ENCODE measurements at places on chromosomes 7 and 10.
A peak's percentile ranks its signal among the peaks of the same experiment; 100 is the strongest.

- no peak for DNase-seq
These were observed 6.0 kb upstream of the CYP26A1 start for GRCh38 chr10:93067443-93068365.

- no peak for DNase-seq
These were observed 7.3 kb upstream of the LBX1 start for GRCh38 chr10:101236376-101237080.

DNA sequence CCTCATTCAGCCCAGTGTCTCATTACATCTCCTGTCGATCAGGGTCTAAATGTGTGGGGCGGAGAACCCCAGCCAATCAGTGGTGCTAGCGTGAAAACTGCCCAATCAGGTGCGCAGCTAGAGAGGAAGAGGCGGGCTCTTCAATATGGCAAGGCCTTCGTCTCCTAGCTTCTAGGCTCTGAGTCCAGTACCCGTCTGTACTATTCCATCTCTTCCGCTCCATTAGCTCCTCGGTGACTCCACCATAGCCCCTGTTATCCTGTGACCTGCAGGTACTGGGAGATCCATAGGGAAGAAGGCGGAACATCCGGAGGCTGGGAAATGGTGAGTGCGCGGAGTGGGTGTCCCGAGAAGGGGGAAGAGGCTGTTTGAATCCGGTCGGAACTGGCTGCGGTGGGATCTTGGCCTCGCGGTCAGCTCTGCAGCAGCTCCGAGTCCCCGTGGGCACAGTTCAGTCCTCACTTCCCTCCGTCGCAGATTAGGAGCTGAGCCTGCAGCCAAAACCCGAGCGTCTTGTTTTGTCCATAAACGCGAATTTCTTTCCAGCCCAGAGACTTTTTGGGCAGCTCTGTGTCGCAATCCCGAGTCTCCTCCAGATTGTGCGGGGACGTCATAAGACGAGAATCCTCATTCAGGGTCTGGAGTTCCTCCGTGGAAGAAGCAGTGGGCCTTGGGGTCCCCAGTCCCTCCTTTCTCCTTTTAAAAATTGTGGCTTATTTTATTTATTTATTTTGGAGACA lies at the start of gene ZNF727:
ZNF727 (plus strand) TSS at position 134 of the 740 bp plus-strand sequence; CDS start at position 322, 188 bp downstream.
- DNase-seq: no peak

DNA sequence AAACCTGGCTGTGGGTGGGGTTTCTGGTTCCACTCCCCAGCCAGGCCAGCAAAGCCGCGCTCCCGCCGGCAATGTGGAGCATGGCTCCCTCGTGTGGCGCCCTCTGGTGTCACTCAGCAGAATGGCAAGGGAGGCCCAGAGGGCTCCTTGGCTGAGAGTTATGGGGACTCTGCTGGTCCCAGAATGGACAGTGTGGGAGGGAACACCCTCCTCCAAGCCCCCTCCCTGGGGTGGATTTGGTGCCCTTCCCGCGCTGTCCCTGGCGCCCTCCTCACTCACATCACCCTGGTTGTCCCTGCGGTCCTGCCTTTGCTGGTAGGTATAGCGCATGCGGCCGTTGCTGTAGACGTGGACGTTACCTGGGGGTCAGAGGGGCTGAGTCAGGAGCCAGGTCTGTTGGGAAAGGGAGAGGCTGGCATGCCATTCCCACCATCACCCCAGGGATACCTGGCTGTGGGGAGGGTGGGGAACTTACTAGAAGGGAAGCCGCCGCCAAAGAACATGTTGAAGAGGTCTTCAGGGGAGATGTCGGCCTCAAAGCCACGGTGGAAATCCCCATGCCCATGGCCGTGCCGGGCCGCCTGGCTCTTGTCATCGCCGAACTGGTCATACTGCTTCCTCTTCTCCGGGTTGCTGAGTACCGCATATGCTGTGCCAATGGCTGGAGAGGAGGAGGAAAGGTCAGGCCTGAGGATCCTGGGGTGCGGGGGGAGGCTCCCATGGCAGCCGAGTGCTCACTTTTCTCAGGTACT lies 14.0 kb downstream of the DNAJB12 start:
- peak; percentile 65 for DNase-seq

DNA sequence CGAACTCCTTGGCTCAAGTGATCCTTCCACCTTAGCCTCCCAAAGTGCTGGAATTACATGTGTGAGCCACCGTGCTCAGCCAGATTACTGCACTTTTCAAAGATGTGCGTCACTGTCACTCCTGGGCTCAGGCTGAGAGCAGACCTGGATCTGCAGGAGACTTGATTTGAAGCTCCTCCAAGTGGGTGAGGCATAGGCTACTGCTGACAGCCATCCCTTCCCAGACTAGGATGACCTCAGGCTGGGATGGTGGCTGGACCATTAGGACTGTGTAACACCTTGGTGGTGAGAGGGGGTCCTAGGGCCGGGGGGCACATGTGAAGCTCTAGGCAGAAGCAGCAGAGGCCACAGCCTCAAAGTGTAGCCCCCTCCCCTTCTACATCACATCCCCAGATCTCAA lies 8.2 kb upstream of the SRRM3 start:
- DNase-seq: no peak

- no peak for DNase-seq
These were observed 641.1 kb downstream of the PCDH15 start for GRCh38 chr10:54159924-54160323.

- no peak for DNase-seq
These were observed 12.3 kb upstream of the MRPS33 start for GRCh38 chr7:141027043-141027442.

GRCh38 chr10:3350205-3350604 lies 177.6 kb upstream of the PITRM1 start:
- DNase-seq: no peak

GRCh38 chr7:105353752-105354328 lies 34.9 kb downstream of the SRPK2 start:
- DNase-seq: peak; percentile 35

DNA sequence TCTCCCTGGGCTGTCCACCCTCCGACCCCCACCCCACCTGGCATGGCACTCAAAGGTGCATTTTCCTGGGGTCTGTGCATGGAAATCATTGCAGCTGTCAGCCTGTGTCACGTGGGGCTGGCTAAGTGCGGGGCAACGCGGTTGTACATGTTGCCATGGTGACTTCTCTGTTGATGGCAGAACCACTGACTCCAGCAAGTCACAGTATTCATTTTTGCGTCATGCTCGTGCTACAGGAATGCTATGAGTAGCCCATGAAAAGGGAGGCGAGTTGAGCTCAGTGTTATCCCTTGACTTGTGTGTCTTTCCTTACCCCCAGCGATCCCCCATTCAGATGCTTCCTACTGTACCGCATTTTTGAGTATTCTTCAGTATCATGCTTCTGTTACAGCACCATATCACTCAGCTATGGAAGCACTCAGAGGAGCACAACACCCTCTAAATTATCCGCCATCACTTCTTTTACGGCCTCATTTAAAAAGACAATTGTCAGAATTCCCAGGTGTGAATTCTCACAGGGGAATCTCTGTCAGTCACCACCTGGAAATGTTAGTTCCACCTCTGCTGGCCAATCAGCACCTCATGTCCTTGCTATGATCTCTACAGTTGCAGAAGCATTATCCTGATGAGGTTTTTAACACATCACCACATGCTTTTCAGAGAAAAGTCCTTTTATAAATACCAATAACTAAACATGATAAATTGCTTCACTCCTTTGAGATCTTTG lies 194.4 kb upstream of the C7orf33 start:
- no peak for DNase-seq

- DNase-seq: no peak
These were observed 10.4 kb downstream of the ABLIM1 start for GRCh38 chr10:114647545-114648138.

DNA sequence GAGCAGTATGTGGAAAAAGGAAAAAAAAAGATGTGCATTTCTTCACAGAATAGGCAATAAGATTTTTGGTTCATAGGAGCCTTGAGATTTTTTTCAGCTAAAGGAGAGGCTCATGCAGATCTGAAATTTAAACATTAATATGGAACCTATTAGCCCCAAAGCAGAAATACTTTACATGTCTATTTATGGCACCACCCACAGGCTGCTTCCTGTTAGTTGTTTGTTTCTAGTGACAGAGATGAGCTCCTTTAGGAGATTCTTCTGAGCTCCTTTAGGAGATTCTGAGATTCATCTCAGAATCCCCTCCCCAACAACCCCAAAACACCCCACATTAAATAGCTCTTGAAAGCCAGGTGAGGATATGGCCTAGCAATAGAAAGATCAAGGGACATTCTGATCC lies 27.9 kb upstream of the HPS1 start:
- DNase-seq: no peak

DNA sequence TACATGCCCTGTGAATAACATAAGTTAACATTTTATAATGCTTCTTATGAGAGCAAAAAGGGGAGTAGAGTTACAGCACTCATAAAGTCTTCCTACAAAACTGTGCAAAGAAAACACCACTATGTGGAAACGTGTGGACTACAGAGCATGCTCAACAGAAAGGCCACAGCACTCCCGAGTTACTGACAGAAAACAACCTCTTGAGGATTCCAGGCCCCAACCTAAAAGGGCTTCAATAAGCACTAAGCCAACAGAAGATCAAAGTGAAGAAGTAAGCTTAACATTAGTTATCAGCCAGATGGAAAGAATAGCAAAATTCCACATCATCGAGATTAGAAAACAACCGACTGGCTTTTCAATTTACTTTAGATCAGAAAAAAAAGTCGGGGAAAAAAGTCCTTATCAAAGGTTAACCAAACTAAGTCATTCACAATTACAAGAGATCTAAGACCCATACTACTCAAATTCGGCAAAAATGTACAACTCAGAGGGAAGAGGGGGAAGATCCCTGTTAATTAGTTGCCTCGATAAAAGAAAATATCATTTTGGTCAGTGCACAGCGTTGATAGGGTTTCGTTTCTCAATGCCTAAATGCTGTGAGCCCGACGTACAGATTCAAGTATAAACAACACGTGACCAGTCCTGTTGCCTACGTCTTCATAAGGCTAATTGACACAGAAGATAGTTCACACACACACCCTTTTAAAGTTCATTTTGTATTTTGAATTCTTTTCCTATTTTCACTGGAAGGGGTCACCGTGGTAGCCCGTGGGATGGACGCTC lies 1.4 kb downstream of the KBTBD2 start:
- DNase-seq: peak; percentile 69

- DNase-seq: no peak
These were observed 68.1 kb upstream of the LEP start for GRCh38 chr7:128172963-128173362.

- no peak for DNase-seq
These were observed 31.7 kb downstream of the ITIH2 start for GRCh38 chr10:7734821-7735220.

DNA sequence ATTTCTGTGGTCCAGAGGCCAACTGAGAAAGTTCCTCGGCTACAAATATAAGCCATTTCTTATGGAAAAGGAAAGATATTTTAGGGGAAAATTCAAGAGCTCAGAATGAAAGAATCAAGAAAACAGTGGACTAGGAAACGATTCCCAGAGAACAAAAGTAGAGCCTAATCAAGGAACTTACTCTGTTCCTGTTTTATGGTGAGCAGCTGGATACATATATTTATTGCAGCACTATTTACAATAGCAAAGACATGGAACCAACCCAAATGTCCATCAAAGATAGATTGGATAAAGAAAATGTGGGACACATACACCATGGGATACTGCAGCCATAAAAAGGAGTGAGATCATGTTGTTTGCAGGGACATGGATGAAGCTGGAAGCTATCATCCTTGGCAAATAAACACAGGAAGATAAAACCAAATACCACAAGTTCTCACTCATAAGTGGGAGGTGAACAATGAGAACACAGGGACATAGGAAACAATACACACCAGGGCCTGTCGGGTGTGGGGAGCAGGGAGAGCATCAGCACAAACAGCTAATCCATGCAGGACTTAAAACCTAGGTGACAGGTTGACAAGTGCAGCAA lies 298.7 kb downstream of the THSD7A start:
- DNase-seq: no peak

GRCh38 chr7:27364344-27364758 lies 121.7 kb downstream of the EVX1 start:
- DNase-seq: no peak

DNA sequence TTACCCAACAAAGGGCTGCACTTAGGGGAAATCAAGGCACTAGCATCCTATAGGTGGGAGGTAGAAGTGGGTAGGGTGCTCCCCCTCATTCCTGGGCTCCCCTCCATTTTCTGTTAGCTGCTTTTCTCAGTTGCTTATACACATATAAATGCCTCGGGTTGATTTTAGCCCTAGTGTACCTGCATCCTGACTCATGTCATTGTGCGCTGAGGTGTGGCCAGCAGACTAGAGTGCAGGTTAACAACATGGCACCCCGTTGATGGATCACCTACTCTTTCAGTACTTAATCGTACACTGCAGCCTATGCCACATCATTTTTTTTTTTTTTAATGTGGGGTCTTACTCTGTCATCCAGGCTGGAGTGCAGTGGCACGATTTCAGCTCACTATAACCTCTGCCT lies 144.0 kb upstream of the ITGB1 start:
- no peak for DNase-seq

DNA sequence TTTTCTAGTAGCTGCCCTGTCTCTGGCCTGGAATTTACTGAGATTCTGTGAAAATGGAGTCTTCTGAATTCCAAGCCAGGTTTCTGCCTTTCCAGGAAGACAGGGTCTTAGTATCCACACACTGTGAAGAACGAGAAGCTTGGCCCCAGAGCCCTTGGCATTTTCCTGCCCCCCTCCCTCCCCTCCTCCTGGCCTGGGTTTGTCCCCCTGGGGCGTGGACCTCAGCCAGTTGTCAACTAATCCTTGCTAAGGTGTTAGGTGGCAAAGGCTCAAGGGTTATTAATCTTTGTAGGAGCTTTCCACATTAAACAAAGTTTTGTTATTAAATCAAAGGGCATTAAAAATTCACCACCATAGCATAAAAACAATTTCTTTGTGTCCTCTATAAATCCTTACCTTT lies 329.5 kb downstream of the RNLS start:
- DNase-seq: no peak

DNA sequence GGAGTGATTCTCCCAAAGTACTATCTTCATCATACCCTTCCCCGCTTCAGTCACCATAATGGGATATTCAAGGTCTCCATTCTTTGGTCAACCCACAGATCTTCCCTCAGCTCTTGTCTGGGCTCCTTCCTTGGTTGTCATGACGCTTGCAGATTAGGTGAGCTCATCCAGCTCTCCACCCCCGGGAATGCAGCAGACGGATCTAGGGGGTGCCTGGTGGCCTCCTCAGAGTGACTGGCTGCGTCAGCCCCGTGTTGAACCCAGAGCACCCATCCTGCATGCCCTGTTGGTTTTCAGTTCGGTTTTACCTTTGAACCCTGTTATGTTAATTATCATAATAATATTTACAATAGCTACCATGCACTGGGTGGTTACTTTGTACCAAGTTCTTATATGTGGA lies 6.4 kb downstream of the NEURL1 start:
- DNase-seq: no peak

DNA sequence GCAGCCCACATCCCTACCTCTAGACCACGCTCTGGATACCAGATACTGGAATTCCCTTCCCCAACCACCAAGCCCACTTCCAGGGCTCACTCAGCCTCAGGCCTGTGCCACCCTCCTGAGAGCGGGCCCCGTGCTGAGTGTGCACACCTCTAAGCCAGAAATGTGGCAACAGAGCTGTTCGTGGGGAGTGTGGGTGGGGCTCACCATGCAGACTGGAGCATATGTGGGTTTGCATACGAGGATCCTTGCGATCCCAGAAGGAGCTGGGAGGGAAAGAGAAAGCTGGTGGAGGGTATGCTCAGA lies 13.0 kb upstream of the LIMK1 start:
- DNase-seq: no peak
